ENCODE measurements at places on chromosomes 13 and 19.

DNA sequence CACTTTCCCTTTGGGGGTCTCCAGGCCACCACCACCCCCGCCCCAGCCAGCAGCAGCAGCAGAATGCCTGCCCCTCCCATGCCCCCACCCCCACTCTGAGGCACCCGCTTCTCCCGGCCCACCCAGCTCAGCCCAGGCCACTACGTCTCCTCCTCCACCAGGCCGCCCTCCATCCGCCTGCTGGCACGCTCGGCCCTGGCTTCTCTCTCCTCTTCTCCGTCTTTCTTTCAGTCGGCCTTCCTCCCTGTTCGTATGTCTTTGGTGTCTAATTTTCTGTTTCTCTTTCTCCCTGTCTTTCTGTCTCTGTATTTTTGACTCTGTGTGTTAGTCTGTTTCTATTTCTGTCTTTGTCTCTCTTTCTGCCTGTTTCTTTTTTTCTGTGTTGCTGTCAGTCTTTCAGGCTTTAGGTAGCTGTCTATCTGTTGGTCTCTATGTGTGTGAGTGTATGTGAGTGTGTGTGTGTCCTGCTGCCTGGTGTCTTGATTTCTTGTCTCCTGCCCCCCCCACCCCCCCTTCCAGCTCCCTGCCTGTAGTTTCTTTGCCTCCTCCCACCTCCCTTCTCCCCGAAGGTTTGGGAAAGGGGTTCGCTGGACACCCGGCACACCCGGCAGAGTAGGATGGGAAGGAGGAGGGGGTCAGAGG lies at the start of gene LGI4:
TSS of gene LGI4 (minus strand) at position 459 of the 642 bp plus-strand sequence. CDS start at position 80, 379 bp downstream.
- DNase-seq = no peak

DNA sequence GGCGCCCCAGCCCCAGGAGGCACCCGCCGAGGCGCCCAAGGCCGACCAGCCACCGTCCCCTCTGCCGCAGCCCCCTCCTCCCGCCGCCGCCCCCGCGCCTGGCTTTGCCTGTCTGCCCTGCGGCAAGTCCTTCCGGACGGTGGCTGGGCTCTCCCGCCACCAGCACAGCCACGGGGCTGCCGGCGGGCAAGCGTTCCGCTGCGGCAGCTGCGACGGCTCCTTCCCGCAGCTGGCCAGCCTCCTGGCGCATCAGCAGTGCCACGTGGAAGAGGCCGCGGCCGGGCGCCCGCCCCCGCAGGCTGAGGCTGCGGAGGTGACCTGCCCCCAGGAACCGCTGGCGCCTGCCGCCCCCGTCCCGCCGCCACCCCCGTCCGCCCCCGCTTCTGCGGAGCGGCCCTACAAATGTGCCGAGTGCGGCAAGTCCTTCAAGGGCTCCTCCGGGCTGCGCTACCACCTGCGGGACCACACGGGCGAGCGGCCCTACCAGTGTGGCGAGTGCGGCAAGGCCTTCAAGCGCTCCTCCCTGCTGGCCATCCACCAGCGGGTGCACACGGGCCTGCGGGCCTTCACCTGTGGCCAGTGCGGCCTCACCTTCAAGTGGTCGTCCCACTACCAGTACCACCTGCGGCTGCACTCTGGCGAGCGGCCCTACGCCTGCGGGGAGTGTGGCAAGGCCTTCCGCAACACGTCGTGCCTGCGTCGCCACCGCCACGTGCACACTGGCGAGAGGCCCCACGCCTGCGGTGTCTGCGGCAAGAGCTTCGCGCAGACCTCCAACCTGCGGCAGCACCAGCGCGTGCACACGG lies 2.6 kb upstream of the NAT14 start:
- no peak for DNase-seq

- DNase-seq = no peak
Observed at GRCh38 chr19:28003543-28003942, 1209.4 kb downstream of the UQCRFS1 start.

GRCh38 chr19:57110592-57111328 lies 9.0 kb upstream of the USP29 start:
- no peak for DNase-seq

DNA sequence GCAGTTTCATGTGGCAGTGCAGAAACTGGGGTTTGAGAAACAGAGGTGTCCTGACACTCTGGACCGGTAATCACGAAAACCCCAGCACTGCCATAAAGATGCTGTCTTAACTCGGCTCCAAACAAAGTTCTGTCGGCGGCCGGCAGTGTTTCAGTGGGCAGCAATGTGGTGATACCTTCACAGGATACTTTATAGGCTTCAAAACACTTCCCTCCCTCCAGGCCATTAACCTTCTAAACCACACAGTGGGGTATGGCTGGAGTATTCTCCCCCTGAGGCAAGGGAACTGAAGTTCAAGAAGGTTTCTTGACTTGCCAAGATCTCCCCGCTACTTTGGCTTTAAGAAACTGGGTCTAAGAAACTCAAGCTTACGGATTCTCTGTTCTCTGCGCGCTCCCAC lies 1.1 kb downstream of the RUBCNL start:
- DNase-seq = no peak
